ENCODE measurements at places on chromosomes 4 and X.

- DNase-seq, result no peak
These were observed 171.3 kb downstream of the SOWAHB start for GRCh38 chr4:76726631-76727030.

DNA sequence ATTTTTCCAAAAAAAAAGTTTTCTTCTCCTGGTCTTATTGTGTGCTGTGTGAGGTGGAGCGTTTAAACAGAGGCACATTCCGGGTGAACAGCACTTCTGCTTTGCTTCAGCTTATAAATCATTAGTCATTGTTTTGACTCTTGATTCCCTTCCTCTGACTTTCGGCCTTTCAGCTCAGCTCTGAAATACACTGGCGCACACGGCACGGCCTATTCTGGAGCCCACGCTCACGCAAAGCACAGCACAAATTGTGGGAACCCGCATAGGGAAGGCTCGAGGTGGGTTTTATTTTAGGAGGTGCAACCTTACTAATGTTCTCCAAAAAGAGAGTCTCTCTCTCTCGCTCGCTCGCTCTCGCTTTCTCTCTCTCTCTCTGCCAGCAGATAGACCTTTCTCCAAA, 4.0 kb downstream of the POU3F4 start:
- DNase-seq, result no peak

DNA sequence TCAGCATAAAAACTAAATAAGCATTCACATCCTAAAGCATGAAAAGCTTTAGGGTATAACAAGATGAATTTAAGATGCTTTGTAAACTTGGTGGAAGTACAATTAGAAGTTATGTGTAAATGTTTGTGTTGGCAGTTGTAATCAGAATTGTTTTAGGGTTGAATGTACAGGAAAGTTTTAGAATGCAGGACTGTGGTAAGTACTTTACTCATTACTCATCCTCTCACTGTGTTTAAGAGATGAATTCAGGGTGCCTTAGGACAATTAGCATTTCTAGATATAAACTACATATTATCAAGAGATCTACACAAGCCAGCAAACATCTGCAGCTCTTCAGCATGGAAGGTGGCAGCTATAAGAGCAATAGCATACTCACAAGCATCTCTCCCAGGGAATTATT, 77.5 kb upstream of the ELOVL6 start:
- no peak for DNase-seq

GRCh38 chr4:77734928-77735327, 84.2 kb downstream of the CNOT6L start:
- peak; percentile 76 for DNase-seq

GRCh38 chr4:39526765-39527295, 409 bp downstream of the UGDH start:
- DNase-seq, result no peak

DNA sequence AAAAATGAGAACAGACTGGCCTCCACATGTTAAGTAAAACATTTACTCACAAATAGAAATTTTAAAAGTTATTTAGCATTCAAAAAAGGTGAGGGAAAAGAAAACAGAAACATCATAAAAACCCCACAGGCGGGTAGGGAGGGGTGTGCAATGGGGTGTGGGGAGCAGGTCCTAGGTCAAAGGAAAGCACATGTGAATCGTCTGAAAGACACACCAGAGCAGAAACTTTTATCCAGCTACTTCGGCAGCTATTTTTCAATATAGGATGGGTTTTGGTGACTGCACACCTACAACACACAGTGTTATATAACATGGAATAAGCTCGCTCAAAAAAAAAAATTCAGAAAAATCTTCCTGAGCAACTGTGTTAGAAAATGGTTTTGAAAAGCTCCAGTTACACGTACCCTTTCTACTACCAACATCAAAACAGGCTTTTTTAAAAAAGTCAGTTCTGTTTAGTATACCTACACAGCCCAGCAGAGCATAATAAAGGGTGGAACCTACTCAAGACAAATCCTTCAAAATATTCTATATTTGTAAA, 1.6 kb downstream of the OTUD4 start:
- no peak for DNase-seq

DNA sequence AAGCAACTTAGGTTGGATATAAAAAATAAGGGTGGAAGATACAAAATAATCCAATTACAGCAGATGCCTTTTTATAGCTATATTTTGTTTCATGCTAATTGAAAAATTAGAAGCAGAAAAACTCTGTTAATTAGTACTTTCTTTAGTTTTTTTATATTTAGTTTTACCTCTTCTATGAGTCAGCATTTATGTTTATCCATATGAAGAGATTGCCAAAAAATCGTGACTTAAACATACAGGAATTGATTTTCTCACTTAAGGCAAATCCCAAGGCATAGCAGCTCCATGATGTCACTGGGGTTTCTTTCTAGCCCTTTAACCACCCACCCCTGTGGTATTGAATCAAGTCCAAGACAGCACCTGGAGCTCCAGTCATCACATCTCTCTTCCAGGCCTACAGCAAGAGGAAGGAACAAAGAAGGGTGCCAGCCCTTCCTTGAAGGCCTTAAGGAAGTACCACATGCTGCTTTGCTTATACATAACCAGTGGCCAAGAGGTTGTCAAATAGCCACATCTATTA, 365.8 kb upstream of the TENM3 start:
- DNase-seq, result no peak

DNA sequence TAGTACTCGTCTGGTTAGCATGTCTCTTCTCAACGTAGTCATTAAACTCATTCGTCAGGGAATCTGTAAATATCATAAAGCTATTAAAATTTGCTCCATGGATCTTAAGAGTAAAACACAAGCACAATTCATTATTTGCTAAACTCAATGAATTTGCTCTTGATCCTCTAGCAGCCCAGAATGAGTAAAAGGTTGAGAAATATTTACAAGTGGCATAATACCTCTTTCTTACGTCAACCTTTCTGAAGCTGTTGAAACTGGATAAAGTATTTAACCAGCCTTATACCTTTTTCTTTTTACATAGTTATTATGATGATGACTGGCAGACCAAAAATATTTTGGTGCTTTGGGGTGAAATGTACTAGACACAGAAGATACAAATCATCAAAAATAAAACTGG, 66.9 kb downstream of the LUZP4 start:
- DNase-seq, result no peak

DNA sequence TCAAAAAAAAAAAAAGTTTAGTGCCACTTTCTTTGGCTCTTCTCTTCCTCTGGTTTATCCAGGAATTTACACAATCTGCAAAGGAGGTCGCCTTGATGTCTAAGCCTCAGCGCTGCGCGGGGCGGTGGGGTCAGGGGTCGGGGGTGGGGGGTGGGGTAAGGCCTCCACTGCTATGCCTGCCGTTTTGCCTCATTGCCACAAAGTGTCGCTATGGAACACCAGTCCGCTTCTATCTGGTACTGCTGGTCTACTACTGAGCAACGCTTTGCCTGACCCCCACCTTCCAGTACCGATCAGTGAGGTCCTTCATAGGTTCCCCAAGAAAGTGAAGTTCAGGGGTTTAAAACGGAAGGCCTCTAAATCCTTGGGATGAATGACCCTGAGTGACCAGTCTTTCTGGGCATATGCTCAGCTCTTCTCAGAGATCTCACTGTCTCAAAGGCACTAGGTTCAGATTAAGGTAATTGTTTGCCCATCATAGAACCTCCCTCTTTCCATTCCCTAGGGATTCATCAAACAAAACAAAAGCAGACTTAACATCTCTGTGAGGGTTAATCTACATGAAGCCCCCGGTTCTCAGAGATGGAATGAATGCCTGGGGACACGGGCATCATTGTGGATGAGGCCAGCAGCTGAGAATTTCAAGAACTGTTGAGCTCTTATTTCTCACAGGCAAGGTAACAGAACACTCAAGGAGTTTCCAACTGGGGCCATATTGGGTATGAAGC, 16.9 kb upstream of the TSR2 start:
- no peak for DNase-seq

DNA sequence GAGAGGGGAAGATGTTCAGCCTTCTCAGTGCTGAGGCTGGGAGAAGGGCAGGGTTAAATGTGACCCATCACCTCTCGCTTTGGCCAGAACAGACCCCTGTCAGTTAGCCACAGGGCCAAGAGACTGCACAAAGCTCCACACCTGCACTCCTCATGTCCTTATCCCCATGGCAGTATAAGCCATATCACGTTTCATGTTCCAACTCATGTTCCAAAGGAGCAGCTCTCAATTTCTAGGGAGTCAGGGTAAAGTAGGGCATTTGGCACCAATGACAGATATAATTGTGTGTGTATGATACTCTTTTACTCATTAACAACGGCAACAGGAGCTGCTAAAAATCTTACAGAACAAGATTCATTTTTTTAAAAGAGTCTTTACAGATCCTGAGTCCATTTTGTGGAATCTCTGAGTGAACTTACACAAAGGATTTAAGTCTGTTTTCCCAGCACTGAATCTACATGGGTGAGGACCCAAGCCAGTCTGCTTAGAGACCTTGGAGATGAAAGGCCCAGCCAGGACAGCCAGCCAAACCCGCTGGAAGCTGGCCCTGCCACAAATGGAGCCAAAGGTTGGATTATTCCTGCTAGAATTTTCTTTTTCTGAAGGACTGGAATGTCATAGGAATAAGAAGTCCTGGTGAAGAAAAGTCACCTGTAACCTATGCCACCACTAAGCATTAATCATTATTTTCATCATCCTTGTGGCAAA, 129.1 kb upstream of the SMAD1 start:
- no peak for DNase-seq

GRCh38 chr4:141180991-141181761, 39.5 kb upstream of the ZNF330 start:
- no peak for DNase-seq

- no peak for DNase-seq
These were observed 218.2 kb upstream of the ZCCHC13 start for GRCh38 chrX:74085642-74086236.

DNA sequence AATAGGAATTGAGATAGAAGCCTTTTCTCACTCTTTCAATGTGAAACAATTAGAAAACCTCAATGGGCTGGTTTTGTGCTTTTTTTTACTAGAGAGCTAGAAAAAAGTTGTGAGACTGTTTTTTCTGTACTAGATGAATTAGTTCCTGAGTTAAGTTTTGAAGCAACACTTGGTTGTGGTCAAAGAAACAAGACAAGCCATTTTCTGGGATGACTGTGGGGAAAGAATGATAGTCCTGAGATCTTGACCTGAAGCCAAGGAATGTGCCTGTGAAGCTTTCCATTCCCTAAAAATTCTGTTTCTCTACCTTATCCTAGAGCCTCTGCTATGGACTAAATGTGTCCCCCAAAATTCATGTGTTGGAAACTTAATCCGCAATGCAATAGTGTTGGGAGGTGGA, 157.8 kb upstream of the TLL1 start:
- DNase-seq, result no peak

- no peak for DNase-seq
These were observed 22.8 kb upstream of the EIF4E start for GRCh38 chr4:98951710-98952109.

DNA sequence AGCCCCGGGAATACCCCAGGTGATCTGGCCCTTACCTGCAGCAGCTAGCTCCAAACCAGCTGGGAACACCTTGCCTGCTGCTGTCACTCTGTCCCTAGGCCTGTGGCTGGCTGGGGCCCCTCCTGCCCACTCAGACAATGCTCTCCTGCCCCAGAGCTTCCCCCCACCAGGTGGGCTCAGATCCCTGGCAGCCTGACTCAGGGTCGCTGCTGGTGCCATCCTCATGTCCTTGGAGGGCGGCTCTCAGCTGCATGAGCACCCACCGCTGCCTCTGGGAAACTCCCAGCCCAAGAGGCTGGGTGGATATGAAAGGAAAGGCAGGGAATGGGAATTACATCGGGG, 15.8 kb downstream of the C4orf50 start:
- DNase-seq, result no peak

DNA sequence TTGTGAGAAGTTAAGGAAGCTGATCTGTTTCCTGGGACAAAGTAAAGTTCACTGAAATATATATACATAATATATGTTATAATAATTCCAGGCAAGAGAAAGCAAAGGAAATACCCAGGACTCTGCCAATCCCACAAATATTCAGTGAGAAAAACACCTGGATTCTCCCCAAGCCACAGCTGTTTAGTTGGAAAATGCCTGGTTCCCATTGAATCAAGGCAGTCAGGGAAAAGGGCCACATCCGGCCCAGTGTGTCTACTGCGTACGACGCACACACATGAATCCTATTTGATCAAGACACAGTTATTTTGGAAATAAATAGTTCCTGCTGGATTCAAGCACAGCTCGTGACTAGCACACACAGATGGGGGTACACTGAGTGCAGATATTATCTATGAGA, 6.3 kb upstream of the DCHS2 start:
- no peak for DNase-seq

DNA sequence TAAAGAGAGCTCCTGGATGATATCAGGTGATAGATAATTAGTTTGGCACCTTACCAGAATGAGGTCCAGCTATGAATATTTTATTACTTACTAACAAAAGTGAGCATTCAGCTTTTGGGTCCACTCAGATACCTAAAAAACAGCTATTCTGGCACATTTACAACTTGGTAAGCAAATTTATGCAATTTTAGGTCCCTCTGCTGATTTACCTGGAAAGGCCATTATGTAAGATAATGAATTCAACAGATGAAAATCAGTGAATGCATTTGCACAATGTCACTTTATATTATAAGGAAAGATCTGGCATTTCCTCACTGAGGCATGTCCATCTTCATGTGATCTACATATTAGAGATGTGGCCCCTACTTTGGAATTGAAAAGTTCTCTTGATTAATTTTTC, 517.0 kb downstream of the SPRY1 start:
- DNase-seq, result no peak

- no peak for DNase-seq
These were observed 23.1 kb upstream of the PWWP3B start for GRCh38 chrX:106144755-106145639.

- no peak for DNase-seq
These were observed 280.0 kb upstream of the RASGEF1B start for GRCh38 chr4:81751531-81752289.

- no peak for DNase-seq
These were observed 605 bp upstream of the FAT1 start for GRCh38 chr4:186724058-186724863.

GRCh38 chr4:101050088-101050836, 297.1 kb downstream of the PPP3CA start:
- no peak for DNase-seq

- DNase-seq, result no peak
These were observed 559.8 kb downstream of the TLL1 start for GRCh38 chr4:166432842-166433241.

- no peak for DNase-seq
These were observed 93.6 kb upstream of the CPEB2 start for GRCh38 chr4:14908635-14909034.

GRCh38 chr4:147547314-147548056, 66.6 kb downstream of the EDNRA start:
- no peak for DNase-seq

DNA sequence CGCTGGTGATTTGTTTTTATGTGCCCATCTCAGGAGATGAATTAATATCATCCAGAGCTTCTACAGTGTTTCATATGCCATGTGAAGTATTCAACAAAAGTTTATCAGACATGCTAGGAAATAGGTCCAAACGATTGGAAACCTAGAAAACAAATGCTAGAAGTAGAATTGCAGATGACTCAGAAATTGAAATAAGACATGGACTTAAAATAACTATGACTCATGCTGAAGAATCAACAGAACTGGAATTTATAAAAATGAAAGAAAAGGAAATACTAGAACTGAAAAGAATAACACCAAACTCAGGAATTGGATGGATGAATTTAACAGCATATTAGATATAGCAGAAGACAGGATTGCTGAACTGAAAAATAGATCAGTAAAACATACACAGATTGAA, 172.7 kb upstream of the GIMD1 start:
- no peak for DNase-seq
